ENCODE measurements at places on chromosomes 11 and 22.
A peak's percentile ranks its signal among the peaks of the same experiment; 100 is the strongest.

GRCh38 chr22:27720860-27721259 lies 80.7 kb downstream of the MN1 start:
- no peak for DNase-seq

- no peak for DNase-seq
These were observed 70.7 kb downstream of the EMSY start for GRCh38 chr11:76515494-76515893.

DNA sequence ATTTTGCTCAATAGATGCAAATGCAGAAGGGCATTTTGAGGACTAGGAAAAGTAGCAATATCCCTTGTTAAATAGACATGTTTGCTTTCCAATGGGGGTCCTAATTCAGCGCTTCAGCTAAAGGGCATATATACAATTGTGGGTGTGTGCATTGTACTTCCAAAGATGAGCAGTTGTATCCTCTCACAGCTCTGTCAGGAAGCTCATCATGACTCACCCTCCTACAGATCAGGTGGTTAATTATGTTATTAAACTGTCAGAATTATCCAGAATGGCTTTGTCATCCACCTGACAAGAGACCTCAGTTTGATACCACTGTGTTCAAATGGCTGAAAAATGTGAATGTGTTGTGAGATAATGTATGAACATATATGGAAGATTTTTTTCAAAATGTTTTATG lies 252.2 kb upstream of the MTNR1B start:
- no peak for DNase-seq

DNA sequence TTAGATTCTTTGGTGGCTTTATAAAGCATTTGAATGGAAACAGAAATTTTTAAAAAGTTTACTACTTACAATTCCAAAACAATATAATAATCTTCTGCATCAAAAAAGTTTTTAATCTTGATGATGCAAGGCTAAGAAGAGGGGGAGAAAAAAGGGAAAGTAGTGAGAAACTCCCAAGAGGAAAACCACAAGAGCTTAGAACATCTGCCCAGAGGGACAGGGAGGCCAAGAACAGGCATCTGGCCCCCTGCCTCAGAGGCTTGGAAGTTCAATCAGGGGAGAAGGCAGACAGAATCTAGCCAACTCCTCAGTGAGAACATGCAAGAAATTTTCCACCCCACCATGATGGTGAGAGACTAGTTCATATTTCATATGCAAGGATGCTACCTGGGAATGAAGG lies 23.8 kb upstream of the TTC28 start:
- no peak for DNase-seq

DNA sequence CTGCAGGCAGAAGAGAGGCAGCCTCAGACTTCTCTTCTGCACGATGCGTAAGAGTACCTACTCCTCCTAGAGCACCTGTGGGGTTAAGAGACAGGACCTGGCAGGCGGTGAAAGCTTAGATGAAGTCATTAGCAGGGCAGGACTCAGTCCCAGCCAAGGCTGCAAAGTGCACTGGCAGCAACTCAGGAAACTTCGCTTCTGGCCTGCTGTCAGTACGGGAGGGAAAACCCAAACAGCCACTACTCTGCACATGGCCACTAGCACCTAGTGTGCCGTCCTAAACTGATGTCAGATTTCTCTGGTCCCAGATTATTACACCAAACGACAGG lies 8.8 kb upstream of the KLHL35 start:
- DNase-seq = no peak

DNA sequence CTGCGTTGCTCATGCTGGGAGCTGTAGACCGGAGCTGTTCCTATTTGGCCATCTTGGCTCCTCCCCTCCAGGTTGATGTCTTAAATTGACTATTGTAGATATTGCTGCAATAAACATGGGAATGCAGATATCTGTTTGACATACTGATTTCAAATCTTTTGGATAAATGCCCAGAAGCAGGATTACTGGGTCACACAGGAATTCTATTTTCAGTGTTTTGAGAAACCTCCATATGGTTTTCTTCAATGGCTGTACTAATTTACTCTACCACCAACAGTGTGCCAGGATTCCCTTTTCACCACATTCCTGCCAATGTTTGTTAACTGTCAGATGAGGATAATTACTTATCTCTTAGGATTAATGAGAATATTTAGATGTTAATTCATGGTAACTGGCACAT lies 467.0 kb downstream of the LUZP2 start:
- no peak for DNase-seq

GRCh38 chr11:15826826-15827225 lies 529.5 kb downstream of the SOX6 start:
- peak; percentile 68 for DNase-seq

DNA sequence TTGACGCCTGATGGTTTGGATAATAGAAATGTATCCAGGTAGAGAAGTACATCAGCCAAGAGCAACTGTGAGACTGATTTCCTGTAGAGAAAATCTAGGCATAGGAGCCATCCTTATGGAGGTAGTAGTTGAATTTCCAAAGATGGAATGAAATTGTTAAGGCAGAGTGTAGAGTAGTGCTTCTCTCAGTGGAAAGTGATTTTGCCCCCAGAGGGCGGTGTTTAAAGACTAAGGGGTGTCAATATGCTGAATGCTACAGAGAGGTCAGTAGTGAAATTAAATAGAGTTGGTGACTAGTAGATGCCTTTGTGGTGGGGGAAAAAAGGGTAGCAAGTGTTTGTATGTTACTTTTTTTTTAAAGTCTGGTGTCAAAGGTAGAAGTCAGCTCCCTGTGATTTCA lies 54.5 kb downstream of the TRIM44 start:
- no peak for DNase-seq

GRCh38 chr22:37377927-37378326 lies 49.4 kb downstream of the ELFN2 start:
- DNase-seq = no peak
